NCI-H774 (cell line): ENCODE measurements at places on chromosomes 12 and 14.
A peak's percentile ranks its signal among the peaks of the same experiment; 100 is the strongest.

- no peak for DNase-seq
These were observed 11.2 kb upstream of the AJUBA start for GRCh38 chr14:22993517-22993916.

- no peak for DNase-seq
These were observed 16.7 kb downstream of the DCAF4 start for GRCh38 chr14:72942934-72943333.

DNA sequence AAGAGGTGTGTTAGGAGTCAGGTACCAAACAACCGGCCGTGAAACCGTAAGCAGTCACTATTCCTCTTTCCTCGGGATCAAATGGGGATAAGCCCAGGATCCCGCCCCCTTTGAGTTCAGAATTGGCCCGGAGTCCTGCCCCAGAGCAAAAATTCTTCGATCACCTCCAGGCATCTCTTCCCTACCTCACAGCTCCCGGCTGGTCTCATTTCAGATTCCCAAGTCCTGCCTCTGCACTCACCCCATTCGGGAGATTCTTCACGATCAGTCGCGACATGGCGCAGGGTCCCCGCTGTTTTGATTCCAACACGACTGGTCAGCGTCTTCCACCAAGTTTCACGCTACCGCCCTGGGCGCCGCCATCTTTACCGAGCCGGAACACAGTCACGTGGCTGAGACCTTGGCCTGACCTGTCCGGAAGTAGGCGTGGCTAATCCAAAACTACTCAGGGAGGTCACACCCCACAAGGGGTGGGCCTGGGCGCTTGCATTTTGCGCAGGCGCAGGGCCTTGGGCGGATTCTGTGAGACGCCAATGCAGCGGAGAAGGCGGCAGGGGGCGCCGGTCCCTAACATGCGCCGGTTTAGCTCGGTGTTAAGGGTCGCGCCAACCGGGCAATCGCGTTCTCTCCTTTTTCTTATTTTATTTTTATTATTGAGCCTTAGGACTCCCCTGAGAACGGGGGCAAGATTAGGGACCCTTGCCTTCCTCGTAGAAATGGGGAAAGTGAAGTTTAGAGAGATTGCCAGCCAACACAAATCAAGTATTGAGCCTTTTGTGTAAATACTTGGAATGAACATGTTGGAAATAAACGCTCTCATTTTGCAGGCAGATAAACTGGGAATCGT, at the start of gene RBM19:
RBM19 (minus strand) TSS at position 375 of the 847 bp plus-strand sequence; CDS start at position 277, 98 bp downstream.
- DNase-seq: peak; percentile 99

- no peak for DNase-seq
These were observed 556 bp downstream of the PHETA1 start for GRCh38 chr12:111368291-111368787.
